GM04504 (cell line): ENCODE measurements at places on chromosomes 2 and 18.
A peak's percentile ranks its signal among the peaks of the same experiment; 100 is the strongest.

DNA sequence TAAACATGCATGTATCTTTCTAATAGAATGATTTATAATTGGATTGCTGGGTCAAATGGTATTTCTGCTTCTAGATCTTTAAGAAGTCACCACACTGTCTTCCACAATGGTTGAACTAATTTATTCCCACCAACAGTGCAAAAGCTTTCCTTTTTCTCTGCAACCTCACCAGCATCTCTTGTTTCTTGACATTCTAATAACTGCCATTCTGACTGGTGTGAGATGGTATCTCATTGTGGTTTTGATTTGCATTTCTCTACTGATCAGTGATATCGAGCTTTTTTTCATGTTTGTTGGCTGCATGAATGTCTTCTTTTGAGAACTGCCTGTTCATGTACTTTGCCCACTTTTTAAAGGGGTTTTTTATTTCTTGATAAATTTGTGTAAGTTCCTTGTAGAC is 182.5 kb downstream of the ANKRD44 start:
- no peak for DNase-seq

- no peak for DNase-seq
These were observed 395.2 kb downstream of the BCL11A start for GRCh38 chr2:60158262-60158661.

DNA sequence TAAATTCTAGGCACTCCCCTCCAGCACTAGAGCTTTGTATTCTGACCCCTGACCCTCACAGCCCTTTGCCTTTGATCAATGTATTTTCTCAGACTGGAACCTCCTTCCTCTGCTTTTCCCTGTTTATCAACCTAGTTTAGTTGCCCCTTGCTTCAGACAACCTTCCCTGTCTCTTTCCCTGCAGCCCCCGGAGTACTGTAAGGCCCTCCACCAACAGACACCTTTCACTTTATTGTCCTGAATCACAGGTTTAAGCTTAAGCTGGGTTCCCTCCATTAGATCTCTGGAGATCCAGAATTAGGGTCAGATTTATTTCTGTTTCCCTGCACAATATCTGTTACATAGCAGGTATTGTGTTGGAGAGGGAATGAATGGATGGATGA is 140.2 kb downstream of the DDX1 start:
- no peak for DNase-seq

- DNase-seq, result no peak
These were observed 738.7 kb downstream of the SOCS6 start for GRCh38 chr18:71027531-71027930.

DNA sequence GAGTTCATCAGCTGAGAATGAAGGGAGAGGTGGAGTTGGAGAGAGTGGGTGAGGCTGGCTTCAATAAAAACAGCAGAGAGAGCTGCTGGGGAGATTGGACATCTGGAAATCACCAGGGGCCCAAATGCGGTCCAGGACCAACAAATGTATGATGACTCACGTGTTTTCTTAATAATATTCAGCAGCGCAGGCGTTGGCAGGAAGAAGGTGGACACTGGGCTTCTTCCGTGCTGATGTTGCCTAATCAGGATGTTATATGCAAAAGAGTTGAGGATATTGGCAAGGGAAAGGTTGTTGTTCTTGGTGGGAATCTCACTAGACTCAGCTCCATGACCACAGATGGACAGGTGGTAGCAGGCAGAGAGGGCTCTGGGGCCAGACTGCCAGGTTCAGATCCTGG is 12.8 kb upstream of the PLA2R1 start:
- DNase-seq, result peak; percentile 91

- no peak for DNase-seq
These were observed 329.7 kb upstream of the CNTNAP5 start for GRCh38 chr2:123695426-123695825.

DNA sequence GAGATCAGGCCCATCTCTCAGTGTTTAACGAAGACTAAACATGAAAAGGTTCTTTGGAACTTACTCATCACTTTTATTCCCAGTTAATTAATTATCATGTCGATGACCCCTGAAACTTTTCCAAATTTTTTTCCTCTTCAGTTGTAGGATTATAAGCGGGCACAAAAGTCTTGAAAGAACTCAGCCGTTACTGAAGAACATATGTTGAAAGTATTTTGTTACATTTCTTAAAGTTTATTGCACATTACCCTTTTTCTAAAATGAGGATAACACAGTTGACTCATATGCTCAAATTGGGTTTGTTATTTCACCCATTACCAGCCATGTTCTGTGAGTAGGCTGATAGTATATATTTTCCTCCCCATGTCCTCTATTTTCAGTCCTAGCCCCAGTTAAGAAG is 75.9 kb upstream of the COL3A1 start:
- peak; percentile 34 for DNase-seq

DNA sequence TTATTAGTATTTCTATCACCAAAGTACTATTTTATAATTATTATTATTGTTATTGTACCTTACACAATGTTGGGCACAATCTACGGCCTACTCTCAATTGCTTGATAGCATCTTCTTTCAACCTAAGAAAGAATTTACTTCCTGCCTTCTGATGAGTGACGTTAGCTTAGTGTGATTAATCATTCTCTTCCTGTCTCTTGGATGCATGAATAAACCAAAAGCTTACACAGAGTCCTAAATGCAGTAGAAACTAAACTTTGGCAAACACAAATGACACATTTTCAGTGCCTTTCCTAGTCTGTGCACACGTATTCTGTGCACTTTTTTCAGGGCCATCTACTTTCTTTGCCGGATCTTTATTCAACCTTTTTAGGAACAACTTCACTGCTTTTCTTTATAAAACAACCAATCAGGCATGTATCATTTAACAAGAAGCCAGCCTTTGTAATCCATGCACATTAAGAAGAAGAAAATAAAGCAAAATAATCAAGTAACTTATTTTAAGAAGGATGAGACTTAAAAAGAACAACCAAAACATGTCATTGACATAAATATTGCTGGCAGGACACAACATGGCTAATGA is 19.1 kb downstream of the TRAK2 start:
- DNase-seq, result no peak

GRCh38 chr2:134296301-134296700 is 42.4 kb downstream of the MGAT5 start:
- no peak for DNase-seq

GRCh38 chr18:36539674-36540231 is 242.2 kb downstream of the FHOD3 start:
- peak; percentile 25 for DNase-seq

GRCh38 chr2:214569419-214570035 is 158.7 kb downstream of the VWC2L start:
- no peak for DNase-seq

GRCh38 chr2:29923110-29923721 is 1.8 kb upstream of the ALK start:
- DNase-seq, result peak; percentile 23

DNA sequence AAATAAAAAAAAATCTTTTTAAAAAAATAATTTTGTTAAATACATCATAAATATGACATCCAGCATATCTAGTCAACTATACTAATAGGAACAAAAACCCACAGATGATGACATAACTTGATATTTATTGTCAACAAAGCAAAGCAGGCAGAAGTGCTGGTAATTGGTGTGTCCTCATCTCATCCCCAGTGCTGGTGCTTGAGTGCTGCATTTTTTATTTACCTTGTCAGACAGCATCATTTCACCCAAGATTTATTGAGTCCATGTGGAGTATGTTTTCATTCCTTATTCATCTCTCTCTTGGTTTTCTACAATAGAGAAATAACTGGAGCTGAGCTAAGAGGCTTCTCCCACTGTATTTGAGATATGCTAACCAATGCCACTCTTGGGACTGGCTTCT is 191.6 kb upstream of the SLC14A2 start:
- peak; percentile 32 for DNase-seq

DNA sequence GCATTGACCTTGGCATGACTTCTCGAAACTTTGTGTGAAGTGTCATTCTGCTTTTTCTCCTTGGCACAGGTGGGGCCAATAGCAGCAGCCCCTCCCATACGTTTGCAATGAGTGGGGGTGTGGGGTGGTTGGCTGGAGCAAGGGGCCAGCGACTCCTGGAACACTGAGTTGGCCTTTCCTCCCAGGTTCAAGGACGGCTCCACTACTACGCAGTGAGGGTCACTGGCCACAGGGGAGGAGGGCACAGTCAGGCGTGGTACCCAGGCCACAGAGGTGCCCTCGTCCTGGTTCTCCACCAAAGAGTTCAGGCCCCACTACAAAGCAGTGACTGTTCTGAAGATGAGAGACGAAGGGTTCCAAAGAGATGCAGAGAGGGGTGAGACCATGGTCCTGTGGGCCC is 70.6 kb upstream of the OTOS start:
- DNase-seq, result no peak

GRCh38 chr2:44548221-44549098 is 186.7 kb downstream of the CAMKMT start:
- DNase-seq, result no peak

GRCh38 chr2:99659874-99660273 is 170.1 kb upstream of the REV1 start:
- no peak for DNase-seq

DNA sequence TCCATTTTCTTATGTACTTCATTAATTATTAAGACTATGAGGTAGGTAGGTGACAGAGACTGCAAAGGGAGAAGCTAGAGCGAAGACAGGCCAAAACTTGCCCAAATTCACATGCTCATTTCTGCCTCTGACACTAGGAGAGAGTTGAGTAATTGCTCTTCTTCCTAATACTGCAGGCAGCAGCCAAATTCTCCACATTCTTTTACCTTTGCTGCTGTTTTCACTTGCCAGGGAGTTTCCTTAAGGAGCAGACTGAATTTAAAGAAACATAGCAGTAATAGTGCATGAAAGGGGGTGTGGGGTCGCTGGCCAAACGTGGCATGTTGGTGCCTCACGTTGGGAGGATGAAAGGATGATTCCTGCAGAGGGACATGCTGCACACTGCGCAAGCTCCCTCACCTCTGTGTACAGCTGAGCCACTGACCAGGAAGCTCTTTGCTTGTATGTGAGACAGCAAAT is 12.3 kb downstream of the CRIM1 start:
- DNase-seq, result no peak

DNA sequence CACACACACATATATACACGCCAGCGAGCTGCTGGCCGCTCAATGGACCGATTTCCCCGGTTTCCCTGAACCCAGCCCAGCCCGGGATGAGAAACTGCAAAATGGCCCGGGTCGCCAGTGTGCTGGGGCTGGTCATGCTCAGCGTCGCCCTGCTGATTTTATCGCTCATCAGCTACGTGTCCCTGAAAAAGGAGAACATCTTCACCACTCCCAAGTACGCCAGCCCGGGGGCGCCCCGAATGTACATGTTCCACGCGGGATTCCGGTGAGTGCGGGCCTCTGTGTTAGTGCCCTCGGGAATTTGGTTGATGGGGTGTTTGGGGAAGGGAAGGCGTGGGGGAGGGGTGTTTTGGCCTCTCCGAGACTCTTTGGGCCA is 392 bp downstream of the ST8SIA3 start:
- no peak for DNase-seq

GRCh38 chr2:159046966-159047365 is 78.5 kb downstream of the TANC1 start:
- no peak for DNase-seq

- DNase-seq, result no peak
These were observed 39.3 kb upstream of the ELAC1 start for GRCh38 chr18:50928551-50928950.

- no peak for DNase-seq
These were observed 292.6 kb downstream of the PLCL1 start for GRCh38 chr2:198096965-198097364.
